ENCODE measurements at places on chromosomes 7 and 10. TPM values are rescaled to one million over a fixed set of nuclear protein-coding genes. Genes with fewer than 3 reads are reported as not detected.
A peak's percentile ranks its signal among the peaks of the same experiment; 100 is the strongest.

Gene NHLRC2
- total RNA-seq = 38.0 TPM

Gene MEOX2
- total RNA-seq = 3.6 TPM

Gene POLR3A
- total RNA-seq = 14.8 TPM

Gene AOAH
- 2.8 TPM for total RNA-seq

DNA sequence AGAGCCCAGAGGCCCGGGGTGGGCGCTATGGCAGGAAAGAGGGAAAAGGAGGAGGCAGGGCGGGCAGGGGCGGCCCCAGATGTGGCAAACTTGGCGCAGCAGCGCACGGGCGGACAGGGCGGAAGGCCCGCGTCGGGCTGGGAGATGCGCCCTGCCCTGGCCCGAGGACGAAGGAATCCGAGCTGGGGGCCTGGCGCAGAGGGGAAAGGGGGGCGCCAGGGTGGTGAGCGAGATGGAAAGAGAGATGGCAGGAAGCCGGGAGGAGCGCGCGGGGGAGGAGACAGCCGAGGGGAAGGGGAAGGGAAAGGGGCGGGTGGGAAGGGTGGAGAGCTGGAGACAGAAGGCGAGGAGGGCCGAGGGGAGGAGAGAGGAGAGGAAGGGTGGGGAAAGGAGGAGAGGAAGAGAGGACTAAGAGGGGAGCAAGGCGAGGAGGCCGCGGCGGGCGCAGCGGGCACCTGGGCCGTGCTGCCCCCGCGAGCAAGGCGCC, at the start of gene MARVELD1:
Gene MARVELD1 (plus strand): TSS at position 392 of the 487 bp plus-strand sequence. CDS start 147 bp downstream, outside the sequence.
- DNase-seq = peak; percentile 82

- no peak for DNase-seq
These were observed 181.3 kb downstream of the BAMBI start for GRCh38 chr10:28858646-28859045.

DNA sequence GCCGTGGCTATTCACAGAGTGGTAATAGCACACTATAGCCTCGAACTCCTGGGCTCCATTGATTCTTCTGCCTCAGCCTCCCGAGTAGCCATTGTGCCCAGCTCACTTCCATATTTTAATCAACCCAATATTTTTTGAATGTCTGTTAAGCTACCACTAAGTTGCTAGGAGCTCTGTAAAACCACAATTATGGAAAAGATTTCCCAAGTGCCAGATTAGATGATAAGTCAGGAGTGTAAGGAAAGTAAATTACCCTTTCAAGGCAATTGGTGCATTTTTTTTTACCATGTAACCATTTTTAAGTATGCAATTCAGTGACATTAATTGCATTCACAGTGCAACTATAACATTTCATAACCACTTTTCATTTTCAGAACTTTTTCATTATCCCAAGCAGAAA, 87.5 kb upstream of the GATAD1 start:
- no peak for DNase-seq

DNA sequence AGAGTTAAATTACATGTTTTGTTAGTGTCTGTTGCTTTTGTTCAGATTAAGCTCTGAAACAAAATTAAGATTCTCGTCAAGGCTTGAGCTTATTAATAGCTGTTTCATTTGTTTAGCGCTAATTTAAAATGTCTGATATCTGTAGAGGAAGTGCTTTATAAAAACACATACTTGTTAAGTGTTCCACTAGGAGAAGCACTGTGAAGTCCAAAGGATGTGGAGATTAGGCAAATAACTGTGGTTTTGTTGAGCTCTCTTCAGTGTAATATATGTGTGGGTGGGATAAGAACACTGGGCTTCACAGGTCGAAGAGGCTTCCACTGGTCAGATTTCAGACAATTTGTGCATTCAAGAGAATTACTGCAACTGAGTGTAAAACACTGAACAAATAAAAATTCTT, 242.0 kb downstream of the AUTS2 start:
- no peak for DNase-seq

GRCh38 chr10:18786478-18786877, 127.2 kb downstream of the ARL5B start:
- DNase-seq = no peak

GRCh38 chr10:12130237-12130872, 878 bp downstream of the SEC61A2 start:
- DNase-seq = peak; percentile 13

- no peak for DNase-seq
These were observed 48.4 kb upstream of the FZD8 start for GRCh38 chr10:35690534-35690933.

Measured in ovary (tissue), 10 donors.